NCI-H1092 (cell line): ENCODE measurements at places on chromosomes 1 and 21.

DNA sequence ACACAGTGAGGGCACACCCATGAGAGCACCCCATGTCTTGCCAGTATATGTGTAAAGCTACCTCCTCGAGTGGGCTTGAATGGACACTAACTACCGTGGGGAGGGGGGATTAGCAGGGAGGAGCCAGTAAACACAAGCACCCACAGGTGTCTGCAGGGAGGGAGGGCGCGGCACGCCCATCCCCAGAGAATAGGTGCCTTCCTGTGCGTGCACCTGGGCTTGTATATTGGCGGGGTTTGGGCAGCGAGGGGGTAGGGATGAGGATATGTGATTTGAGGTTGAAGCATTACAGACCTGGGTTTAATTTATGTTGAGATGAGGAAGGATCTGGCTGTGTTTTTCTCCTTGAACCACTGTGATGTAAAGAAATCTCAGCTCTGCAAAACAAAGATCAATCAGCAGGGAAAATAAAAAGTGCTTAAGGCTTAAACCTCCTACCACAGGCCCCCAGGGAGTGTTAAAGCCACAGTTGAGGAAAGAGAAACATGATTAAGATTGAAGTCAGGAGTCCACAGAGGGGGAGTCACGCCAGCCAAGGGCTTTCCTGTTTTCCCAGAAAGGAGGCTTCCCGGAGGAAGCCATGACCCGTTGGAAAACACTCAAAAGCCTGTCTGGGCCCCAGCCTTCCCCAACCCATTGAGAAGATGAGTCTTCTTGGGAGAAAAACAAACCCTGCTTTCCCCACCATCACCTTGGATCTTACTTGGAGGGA, 80.0 kb downstream of the CAMK2N1 start:
- no peak for DNase-seq

- DNase-seq: no peak
These were observed 4.1 kb downstream of the SPATC1L start for GRCh38 chr21:46180079-46180722.

GRCh38 chr21:14672466-14672865, 126.4 kb upstream of the SAMSN1 start:
- DNase-seq: no peak

GRCh38 chr1:94067196-94067595, 53.8 kb downstream of the ABCA4 start:
- no peak for DNase-seq

DNA sequence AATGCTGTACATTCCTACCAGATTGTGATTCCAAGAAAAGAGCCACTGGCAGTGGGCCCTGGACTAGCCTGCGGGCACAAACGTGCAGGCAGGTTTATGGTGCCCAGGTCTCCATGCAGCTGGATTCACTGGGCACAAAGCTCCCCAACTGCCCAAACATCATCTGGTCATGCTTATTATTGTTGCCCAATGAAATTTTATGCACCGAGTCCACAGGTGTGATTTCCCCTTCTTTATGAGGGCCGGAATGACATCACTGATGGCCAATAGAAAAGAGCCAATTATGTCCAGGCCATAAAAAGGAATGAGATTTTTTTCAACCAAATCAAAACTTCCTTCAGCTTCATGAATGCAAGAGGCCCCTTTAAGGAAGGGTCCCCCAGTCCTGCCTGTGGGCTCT, 66.2 kb downstream of the ERI3 start:
- no peak for DNase-seq

GRCh38 chr1:171743081-171743870, 1.4 kb upstream of the VAMP4 start:
- DNase-seq: no peak

DNA sequence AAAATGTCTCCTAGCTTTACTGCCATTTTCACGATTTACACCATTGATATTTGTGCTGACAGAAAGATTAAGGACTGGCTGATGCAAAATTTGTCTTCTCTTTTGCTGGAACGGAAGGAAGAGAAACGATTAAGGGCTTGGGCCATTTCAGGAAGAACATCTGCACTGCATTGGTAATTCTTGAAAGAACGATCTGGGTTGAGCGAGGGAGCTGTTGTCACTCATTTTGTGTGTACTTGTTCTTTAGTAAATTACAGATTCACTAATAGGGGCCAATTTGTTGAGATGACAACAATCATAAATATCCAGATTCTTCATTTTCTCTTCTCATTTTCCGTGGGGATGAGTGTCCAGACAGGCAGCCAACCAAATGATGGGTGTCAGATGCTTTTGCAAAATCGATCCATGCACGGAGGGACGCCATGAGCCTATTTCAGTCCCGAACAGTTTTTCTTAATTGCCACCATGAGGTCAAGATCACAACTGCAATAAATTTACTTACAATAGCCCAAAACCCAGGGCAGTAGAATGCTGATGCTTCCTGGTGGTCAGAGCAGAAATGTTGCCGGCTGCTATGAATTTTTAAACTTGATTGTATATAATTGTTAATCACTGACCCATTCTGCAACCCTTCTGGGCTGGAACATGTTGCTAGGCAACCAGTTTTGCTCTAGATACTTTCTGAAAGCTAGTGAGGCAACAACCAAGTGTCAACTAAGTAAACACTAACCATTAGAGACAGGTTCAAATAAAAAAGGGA, 132.4 kb upstream of the TIAM1 start:
- no peak for DNase-seq

GRCh38 chr1:6261615-6261995, 707 bp upstream of the GPR153 start:
- no peak for DNase-seq

- DNase-seq: no peak
These were observed 180.1 kb upstream of the PRMT6 start for GRCh38 chr1:106876384-106876783.

GRCh38 chr1:44759077-44759476, 16.3 kb upstream of the RPS8 start:
- DNase-seq: no peak

GRCh38 chr1:110390692-110391245, at the start of gene SLC16A4:
TSS of gene SLC16A4 (minus strand) at chr1:110391026. CDS start at chr1:110389323, 1,703 bp downstream.
- DNase-seq: no peak

GRCh38 chr1:227731241-227731677, 3.8 kb downstream of the JMJD4 start:
- DNase-seq: no peak

- no peak for DNase-seq
These were observed 20.4 kb upstream of the UBXN10 start for GRCh38 chr1:20165522-20165951.

- no peak for DNase-seq
These were observed 143.6 kb upstream of the CD34 start for GRCh38 chr1:208054485-208054884.

DNA sequence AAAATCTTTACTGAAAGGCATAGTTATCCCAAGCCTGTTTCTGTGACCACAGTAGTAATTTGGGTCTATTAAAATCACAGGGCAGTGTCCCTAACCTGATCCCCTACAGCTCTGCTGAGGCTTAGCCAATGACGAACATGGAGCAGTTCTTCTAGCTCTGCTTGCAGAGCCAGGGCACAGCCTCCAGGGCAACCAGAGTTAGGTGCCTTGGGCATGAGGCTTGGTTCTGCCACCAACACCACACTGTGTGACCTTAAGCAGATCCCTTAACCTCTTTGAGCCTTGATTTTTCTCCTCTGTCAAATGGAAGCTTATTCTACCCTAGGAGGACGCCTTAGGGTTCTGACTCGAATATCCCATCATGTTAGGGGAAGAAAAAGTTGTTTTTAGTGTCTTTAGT, 86.7 kb upstream of the TLR5 start:
- DNase-seq: no peak

- no peak for DNase-seq
These were observed 244.0 kb upstream of the VAMP3 start for GRCh38 chr1:7526867-7527732.

DNA sequence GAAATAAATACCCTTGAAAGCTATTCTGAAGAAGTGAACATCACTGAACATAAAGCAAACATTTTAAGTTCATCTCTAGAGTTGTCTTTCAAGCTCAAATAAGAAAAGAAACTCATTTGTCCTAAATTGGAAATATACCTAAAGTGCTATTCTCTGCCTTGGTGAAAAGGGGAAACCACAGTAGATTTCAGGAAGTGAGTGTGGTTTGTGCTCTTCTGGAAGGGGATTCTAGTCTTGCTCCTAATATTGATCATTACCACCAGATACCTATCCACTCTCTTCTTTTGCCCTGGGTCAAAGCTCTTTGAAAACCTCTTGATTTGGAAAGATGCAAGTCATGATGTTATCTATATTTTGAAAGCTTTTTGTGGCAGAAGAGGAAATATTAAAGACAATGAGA, 798.1 kb downstream of the ADGRL2 start:
- no peak for DNase-seq

DNA sequence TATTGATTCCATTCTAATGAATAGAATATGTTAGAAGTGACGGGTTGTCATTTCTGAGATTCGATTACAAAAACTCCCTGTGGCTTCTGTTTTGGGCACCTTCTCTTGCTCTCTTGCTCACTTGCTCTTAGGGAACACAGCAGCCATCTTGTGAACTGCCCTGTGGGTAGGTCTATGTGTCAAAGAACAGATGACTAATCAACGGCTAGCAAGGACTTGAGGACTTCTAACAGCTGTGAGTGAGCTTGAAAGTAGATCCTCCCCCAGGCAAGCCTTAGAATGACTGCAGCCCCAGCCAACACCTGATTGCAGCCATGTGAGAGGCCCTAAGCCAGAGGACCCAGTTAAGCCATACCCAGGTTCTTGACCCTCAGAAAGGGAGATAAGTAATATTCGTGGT, 49.3 kb downstream of the AZIN2 start:
- no peak for DNase-seq

DNA sequence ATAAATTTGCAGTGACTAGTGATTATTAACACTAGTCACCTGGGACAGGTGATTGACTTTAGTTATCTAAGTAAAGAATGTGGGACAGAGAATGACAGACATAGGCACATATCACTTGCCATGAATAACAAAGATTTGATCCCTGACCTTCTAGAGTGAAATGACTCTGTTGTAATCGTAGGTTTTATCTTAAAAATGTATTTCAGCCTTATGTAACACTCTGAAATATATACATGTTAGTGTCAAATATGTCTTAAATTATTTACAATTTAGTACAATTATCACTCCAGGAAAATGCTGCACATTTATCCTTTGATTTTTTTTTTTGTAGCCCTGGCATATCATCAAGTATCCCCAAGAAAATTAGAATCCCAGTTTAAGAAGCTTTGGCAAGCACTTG, 186.4 kb upstream of the PTGFR start:
- no peak for DNase-seq

DNA sequence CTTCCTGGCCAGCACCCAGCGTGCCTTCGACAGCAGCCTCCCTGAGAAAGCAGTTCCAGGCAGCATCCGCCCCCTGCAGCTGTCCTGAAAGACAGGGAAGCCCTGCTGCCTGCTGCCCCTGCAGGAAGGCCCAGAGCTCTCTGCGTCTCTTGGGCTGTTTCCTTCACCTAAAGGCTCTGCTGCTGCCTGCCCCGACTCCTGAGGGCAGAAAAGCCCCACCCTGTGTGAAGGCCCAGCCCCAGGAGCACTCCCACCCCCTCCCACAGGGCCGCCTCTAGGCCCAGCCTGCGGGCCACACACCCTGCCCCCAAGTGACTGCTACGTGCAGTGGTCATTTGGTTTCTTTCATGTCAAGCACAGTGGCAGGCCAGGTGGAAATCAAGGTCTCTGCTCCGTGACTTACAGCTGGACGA, 12.4 kb downstream of the RIPK4 start:
- no peak for DNase-seq

DNA sequence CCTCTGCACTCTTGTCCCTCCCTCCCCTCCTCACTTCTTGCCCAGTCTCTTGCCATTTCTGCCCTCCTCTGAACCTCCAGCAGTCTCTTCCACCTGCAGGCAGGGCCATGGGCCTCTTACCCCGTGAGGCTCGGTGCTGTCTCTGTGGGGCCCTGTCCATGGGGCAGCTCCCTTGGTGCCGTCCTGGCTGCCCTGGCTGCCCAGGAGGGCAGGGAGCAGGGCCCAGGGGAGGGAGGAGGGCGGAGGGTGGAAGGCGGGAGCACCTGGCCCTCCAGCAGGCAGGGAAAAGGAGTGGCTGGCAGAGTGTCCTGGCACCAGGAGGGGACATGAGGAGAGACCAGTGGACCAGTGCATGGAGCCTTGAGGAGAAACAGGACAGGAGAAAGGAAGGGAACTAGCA, at the start of gene RORC:
Gene RORC, minus strand, starts transcription at position 198 of the 400 bp plus-strand sequence. Its CDS starts 38 bp downstream, at position 160.
- no peak for DNase-seq

- DNase-seq: no peak
These were observed 104.5 kb upstream of the HNRNPU start for GRCh38 chr1:244968881-244969280.

- DNase-seq: no peak
These were observed 455.2 kb downstream of the AJAP1 start for GRCh38 chr1:5109633-5110032.

DNA sequence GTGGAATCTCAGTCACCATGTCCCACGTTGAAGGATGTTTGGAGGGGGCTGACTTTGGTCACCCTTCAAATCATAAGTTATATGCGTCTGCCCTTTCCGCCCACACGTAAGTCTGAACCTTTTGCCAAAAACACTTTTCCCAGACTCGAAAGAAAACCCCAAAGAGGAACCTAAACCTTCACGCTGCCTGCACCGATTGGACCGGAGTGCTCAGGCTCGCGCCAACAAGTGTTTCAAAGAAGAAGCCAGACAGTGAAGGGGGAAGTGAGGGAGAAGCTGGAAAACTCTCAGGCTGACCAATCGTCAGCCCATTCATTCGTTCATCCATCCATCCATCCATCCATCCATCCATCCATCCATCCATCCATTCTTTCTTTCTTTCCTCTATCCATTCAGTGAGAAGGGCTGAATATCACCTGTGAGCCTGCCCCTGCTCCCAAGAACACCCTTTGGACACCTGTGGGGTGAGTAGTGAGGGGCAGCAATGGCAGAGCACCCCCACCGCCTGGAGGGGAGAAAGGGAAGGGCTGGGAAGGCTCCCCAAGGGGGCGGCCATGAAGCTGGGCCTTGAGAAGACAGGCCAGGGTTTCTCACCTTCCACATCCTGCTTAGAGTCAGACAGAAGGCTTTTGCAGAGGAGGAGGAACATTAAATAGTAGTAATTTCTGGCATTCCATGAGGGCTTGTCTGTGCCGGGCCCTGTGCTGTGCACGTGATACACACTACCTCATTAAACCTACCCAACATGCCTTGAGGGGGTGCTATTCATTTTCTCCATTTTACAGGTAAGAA, 27.1 kb upstream of the RUNX3 start:
- DNase-seq: no peak

DNA sequence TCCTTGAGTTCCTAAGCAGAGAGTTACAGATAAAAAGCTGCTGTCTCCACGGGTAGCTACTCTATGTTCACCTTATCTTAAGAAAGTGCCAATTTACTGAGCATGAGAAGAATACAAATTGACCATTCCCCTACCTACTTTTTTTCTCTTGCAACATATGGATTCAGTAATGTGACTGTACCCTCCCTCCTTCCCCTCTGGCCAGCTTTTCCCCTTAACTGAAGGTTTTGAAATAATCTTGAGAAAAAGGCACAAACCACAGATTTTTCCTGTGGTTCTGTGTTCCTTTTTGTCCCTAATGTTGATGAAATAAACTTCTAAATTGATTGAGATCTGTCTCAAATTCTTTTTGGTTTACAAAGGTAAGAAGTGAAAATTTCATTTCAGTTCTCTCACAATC, 2.6 kb upstream of the CD2 start:
- DNase-seq: no peak
